SW 1271 (cell line): ENCODE measurements at places on chromosomes 12 and 14.

- no peak for DNase-seq
Measured at GRCh38 chr14:23056145-23056955, 970 bp downstream of the CDH24 start.

DNA sequence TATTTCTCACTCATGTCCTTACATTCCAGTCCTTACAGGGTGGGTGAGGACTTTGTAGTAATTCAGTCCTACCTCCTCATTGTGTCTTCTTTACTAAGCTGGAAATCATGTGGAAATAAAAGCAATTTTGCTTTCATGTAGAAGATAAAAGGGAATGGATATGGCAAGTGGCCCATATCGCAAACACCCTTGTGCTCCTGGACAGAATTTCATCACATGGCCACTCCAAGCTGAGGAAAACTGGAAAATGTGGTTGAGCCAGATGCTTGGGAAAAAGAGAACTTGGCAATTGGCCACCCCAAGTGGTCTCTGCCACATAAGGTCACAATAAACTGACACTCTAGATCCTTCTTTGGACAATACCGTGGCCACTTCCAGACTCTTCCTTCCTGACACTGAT is 64.2 kb upstream of the IFNG-AS1 start:
- no peak for DNase-seq

DNA sequence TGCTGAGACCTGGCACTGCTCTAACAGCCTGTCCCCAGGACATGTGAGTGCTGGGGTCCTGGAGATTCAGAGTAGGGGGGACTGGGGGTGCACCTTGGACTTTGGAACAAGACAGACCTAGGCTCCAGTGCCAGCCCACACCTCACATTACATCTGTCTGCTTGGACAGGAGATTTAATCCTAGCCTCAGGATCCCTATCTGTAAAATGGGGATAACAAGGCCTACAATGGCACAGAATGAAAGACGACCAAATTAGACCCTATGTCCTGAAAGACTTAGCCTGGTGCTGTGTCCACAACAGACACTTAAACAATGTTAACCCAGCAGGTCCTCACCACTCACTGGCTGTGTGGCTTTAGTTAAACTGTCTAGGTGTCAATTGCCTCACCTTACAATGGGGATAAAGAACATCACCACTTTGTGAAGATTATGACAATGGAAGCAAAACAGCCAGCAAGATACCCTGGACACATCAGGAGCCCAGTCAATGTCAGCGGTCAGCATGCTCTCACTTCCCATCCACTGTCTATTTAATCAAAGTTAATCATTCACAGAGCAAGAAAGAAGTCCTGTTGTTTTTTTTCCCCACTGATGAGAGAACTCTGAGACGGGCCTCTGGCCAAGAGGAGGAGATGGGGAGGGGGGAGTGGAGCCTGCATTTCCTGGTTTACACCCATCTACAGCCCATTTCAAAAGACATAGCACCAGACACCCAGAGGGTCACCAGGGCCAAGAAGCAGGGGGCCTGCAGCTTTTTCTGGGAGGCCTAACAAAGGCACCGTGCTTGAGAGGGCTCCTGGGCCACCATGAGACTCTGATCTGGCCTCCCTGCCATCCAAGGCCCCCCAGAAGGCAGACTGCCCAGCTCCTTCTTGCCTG is 40.6 kb downstream of the ACTN1 start:
- no peak for DNase-seq

DNA sequence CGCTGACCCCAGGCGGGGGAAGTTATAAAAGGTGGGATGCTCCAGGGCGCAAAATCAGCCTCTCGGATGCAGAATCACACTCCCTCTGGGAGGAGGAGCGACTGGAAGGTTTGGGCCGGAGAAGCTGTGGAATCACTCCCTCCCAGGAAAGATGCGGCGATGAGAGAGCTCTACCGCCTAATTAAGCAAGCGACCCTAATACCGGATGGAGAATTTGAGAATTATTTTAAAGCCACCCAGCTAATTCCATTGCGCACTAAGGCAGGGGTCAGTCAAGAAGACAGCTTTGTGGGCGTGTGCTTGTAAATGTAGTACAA is 1.9 kb downstream of the COL2A1 start:
- no peak for DNase-seq

DNA sequence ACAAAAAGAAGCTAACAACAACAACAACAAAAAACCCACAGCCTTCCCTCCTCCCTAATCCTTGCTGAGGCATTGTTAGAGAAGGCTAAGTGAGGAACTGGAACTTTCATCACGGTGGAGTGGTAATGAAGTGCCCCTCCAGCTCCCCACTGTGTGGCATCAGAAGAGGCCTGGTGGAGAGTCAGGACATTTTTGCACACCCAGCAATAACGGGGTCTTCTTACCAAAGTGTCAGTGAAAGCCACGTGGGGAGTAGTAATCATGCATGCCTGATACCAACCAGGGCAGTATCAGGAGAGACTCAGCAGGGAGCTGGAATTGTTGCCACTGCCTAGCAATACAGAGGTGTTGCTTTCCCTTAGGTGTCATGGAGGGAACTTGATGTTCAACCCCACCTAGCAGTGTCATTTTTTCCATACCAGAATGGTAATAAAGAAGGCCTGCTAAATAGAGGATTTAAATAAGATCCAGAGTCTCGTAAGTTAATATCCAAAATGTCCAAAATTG is 299.7 kb upstream of the RGS6 start:
- DNase-seq, result no peak

DNA sequence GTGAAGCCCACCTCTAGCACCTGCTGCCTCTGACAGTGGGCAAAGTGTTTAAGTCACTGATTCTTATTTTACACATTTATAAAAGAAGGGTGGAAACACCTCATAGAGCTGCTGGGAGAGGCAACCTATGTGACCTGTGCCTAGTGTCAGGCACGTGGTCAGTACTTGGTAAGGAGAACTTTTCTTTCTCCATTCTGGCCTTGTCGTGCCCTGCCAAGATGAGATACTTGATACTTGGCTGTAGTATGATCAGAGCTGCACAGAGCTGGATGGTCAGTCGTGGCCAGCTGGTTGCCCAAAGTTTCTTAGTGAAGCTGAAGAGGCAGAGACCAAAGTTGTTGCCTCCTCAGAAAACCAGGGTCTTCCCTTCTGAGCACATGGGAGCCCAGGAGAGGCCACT is 24.6 kb downstream of the PLEKHH1 start:
- DNase-seq, result no peak

GRCh38 chr14:21626491-21627230 is 8.1 kb downstream of the OR10G2 start:
- DNase-seq, result no peak

- no peak for DNase-seq
Measured at GRCh38 chr12:102951841-102952240, 5.6 kb upstream of the ASCL1 start.

GRCh38 chr12:89861086-89861485 is 152.4 kb upstream of the ATP2B1 start:
- no peak for DNase-seq

GRCh38 chr14:105197211-105197641 is 16.1 kb upstream of the NUDT14 start:
- no peak for DNase-seq

DNA sequence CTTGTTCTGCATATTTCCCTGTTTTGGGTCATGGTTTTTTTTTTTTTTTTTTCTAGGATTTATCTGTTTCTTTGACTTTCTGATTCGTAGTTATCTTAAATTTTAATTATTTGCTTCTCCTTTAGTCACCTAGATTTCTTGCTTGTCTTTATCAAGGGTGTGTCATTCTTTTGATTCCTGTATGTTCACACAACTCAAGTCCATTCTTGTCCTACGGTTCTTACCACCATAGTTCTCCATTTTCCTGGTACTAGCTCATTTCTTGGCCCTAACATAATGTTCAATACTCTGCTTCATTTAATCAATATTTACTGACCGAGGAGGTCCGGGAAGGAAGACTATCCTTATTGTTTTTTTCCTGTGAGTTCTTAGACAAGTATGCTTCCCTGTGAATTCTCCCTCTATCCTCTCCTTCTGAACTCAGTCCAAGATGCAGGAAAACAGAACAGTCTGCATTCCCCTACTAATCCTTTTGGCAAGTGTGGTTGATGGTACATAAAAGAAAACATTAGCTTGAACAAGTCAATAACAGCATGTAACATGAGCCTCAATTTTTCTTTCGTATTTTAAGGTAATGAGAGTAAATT is 1346.4 kb upstream of the SEL1L start:
- DNase-seq, result no peak

DNA sequence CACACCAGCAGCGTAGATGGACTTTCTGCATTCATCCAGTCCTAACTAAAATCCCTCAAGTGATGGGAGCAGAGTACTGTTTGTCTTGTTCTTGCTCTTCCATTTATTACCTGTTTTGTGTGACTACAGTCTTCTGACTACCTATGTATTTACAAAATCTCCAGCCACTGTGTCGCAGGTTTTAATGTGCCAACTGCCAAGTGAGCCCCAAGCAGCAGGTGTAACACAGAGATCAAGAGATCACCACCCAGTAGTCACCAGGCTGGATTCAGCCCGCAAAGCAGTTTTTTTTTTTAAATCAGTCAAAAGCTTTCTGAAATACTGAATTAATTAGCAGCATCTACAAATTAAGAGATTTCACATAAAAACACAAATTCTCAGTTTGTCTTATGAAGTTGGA is 724.1 kb upstream of the USP15 start:
- no peak for DNase-seq

- no peak for DNase-seq
Measured at GRCh38 chr12:11580125-11580751, 69.2 kb upstream of the ETV6 start.

DNA sequence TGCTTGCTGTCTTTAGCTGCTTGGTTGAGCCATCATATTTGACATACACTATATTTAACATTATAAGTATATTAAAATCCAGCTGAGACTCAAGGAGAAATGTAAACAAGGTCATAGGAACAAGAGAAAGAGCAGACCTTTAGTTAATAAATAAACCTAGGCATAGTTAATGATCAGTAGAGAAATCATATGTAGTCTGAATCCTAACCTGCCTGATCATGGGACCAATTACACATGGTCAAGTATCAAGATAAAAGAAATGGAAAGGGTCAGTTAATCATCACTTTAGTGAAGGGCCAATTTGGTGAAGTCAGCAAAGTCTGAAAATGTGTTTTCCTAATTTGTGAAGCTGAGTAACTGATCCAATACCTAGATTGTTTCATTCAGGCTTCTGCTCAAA is 7.5 kb downstream of the RNF212B start:
- no peak for DNase-seq

DNA sequence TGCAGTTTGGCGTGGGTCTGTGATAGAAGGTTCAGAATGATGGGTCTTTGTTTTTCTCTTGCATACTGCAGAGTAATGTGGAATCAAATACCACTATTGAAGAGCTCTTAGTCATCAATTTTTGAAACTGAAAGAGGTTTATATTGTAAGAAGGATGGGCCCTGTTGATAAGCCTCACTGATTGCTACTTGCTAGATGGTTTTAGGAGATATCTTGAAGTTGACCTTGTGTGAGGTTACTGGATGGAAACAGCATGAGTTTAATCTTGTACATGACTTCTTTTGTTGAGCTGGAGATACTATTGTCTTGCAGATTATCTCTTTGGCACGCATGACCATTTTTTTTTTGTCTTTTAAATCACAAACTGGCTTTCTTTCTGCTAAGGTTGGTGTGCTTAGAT is 13.8 kb downstream of the BICD1 start:
- no peak for DNase-seq

- DNase-seq, result no peak
Measured at GRCh38 chr12:22284871-22285270, 49.6 kb downstream of the ST8SIA1 start.

- DNase-seq, result no peak
Measured at GRCh38 chr12:96103067-96103644, 67.8 kb upstream of the LTA4H start.

DNA sequence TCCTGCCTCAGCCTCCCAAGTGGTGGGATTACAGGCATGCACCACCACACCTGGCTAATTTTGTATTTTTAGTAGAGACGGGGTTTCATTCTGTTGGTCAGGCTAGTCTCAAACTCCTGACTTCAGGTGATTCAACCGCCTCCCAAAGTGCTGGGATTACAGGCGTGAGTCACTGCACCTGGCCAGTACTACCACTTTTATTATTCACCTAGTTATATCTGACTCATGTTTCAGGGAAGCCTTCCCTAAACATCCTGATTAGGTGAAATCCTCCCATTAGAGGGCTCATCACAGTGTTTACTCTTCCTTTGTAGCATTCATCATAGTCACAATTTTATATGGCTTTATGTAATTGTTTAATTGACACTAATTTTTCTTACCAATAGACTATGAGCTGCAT is 295.3 kb upstream of the SOX5 start:
- no peak for DNase-seq

DNA sequence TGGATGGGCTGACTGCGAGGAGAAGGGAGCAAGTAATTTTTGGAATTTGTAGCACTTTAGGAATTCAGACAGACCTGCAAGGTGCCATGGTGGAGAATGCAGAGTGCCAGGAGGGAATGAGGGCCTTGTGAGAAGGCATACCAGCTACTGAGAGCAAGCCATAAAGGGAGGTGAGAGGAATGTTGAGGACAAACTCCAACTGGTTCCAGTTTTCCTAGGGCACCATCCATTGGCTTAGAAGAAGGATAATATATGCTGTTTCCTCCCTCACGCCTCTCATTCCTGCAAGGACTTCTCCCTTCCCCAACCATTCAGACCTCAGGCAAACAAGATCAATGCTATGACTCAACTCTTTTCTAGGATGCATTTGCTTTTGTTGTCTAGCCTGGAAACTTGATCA is 11.2 kb upstream of the DAAM1 start:
- DNase-seq, result no peak

- DNase-seq, result no peak
Measured at GRCh38 chr12:3249081-3249800, 172.1 kb downstream of the TSPAN9 start.

- no peak for DNase-seq
Measured at GRCh38 chr12:109844091-109844490, 10.9 kb upstream of the TRPV4 start.

DNA sequence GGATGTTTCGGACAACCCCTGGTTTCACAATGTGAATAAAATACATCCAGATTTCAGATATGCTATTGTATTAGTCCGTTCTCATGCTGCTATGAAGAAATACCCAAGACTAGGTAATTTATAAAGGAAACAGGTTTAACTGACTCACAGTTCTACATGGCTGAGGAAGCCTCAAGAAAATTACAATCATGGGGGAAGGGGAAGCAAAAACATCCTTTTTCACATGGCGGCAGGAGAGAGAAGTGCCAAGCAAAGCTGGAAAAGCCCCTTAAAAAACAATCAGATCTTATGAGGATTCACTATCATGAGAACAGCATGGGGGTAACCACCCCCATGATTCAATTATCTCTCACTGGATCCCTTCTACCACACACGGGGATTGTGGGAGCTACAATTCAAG is 451.7 kb downstream of the MDGA2 start:
- DNase-seq, result no peak

GRCh38 chr12:89200217-89200616 is 152.1 kb downstream of the DUSP6 start:
- DNase-seq, result no peak

DNA sequence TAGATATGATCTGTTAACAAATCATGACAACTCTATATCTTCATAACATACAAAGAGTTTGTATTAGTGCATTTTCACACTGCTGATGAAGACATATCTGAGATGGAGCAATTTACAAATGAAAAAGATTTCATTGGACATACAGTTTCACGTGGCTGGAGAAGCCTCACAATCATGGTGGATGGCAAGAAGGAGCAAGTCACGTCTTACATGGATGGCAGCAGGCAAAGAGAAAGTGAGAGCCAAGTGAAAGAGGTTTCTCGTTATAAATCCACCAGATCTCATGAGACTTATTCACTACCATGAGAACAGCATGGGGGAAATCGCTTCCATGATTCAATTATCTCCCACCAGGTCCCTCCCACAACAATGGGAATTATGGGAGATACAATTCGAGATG is 157.6 kb downstream of the DUSP6 start:
- DNase-seq, result no peak

GRCh38 chr14:35378425-35379233 is 25.9 kb downstream of the NFKBIA start:
- DNase-seq, result no peak
